ENCODE measurements at places on chromosomes 6 and 20.

- no peak for DNase-seq
Observed at GRCh38 chr20:50387996-50388332, 122.2 kb upstream of the PTPN1 start.

DNA sequence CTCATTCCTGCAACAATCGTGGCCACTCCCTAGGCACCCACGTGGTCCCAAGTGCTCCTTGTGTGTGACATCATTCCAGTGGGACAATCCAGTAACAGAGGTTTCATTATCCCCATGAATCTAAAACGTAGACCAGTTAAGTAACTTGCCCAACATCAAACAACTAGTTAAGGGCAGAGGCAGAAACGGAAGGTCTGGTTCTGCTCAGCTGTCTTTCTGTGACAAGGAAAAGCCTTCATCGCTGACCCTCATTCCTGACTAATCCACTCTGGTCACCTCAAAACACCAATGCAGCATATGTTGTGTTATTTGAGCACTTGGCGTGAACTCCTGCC, 261.4 kb upstream of the JARID2 start:
- DNase-seq: no peak

GRCh38 chr6:5249451-5250122, 11.2 kb downstream of the LYRM4 start:
- DNase-seq: no peak

- DNase-seq: no peak
Observed at GRCh38 chr20:21681922-21682318, 23.5 kb upstream of the PAX1 start.

GRCh38 chr6:51550243-51550642, 537.2 kb downstream of the PKHD1 start:
- no peak for DNase-seq

- no peak for DNase-seq
Observed at GRCh38 chr20:1897541-1897940, 2.3 kb downstream of the SIRPA start.

DNA sequence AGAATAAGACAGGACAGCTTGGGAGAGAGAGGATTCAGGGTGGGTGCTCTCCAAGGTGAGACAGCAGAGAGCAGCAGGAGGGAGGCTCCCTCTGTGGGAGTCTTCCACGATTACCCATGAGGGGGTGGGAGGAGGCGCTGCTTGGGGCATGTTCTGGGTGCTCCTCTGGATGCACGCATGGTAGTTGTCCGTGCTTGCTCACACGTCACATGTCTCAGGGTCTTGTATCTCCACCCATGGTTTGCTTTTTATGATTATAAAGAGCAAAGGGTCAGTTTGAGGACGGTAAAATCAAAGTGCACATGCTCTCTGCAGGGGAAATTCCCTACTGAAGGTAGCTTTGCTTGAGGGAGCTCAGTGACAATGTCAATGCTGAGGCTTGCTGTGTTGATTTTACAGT, 338.4 kb downstream of the THBS2 start:
- DNase-seq: no peak

DNA sequence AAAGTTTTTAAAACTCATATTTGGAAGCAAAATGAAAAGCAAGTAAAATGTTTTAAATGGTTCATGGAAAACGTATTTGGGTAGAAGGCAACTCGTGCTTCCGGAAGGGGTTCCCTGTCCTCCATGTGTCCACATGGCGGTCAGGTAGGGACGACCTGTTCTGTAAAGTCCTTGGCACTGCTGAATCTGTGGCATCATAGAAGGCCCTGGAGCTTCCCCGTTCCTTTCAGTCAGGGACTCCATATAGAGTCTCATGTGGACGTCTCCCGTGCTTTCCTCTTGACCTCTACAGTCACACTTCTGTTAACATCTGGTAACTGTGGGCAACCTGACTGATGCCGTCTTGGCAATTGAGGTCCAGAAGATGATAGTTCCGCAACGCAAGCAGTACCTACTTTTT, 11.4 kb downstream of the DYNLT1 start:
- DNase-seq: no peak

DNA sequence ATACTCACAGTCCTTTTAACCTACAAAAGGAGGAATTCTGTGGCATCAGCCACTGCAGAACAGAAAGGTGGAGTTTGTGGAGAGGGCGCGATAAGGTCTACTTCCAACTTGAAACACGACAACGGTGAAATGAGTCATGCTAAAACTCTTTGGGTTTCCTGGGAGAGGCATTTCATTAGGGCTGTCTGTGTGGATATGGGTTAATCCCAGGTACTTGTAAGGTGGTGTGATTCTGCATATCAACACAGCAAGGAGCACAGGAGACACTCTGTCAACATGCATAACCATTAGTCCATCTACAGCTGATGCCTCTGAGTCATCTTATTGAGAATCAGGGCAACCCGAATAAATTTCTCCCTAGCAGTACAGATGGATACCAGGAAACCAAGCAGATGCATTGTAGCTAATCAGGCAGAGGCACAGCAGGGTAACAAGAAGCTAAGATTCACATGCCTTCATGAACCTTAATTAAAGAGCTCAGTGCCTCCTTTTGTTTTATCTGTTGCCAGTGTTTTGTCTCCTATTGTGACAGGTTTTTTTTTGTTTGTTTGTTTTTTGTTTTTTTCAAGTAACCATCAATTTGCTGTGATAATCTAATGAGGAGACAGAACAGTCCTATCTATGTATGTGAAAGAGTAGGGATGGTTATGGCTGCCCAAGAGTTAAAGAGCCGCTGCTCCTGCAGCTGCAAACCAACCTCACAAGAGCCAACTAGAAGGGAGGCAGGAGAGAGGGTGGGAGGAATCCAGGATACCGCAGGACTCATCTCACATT, 315.8 kb upstream of the SOX4 start:
- no peak for DNase-seq

GRCh38 chr6:113763876-113764275, 93.3 kb upstream of the MARCKS start:
- DNase-seq: no peak

DNA sequence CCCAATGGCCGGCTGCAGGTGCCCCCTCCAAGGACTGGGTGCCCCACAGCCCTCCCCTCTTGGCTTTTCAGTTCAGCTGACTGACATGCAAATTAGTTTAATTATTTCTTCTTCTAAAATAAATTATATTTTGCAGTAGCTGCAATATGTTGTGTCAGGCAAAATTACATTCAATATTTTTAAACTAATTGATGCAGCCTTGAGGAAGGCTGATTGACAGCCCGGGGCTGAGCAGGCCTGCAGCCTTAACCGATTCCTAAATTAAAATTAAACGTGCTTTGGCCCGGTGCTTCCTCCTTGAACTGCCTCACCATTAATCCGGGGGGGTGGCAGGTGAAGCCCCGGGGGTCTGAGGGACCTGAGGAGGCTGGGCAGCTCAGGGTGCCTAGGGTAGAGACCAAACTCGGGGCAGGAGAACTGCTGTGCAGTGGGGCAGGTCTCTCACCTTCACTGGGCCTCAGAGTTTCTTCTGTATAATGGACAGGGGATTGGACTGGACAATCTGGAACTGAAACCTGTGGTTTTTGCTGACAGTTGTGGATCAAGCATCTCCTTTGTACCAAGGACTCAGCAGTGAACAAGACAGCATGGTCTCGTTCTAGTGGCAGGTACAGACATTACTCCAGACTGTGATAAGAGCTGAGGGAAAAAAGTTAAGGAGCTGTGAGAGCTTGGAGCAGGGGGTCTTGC, 72.5 kb downstream of the CD40 start:
- no peak for DNase-seq

GRCh38 chr6:162154001-162154400, 573.6 kb downstream of the PRKN start:
- DNase-seq: no peak

DNA sequence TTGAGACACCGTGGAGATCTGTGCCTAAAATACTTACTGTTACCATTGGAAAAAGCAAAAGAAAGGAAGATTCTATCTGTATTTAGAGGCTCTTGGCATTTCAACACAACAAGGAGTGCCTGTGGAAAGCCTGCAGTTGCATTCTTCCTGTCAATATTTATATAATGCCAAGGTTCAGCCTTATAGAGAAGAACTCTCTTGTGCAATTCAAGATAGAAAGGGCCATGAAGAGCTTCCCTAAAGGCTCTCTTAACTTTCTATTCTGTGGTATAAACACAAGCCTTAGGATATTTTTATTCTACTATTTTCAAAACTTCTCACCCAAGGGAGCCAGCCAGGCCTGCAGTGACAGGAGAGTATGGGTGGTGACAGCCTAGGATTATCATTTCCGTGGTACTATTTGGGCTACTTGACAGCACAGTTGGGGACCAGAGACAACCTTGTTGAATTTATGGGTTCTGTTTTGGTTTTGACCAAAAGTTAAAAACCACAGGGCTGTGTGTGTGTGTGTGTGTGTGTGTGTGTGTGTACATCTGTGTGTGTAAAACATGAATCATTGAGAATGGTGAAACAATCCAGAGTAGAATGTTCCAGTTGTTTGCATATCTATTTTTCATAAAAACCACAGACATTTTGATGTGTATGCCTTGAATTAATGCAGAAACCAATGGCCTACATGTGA, 700.9 kb upstream of the SLC35B3 start:
- DNase-seq: no peak

- DNase-seq: no peak
Observed at GRCh38 chr6:13553646-13554045, 20.8 kb upstream of the SIRT5 start.

GRCh38 chr6:144855812-144856531, 570.8 kb downstream of the UTRN start:
- DNase-seq: no peak

DNA sequence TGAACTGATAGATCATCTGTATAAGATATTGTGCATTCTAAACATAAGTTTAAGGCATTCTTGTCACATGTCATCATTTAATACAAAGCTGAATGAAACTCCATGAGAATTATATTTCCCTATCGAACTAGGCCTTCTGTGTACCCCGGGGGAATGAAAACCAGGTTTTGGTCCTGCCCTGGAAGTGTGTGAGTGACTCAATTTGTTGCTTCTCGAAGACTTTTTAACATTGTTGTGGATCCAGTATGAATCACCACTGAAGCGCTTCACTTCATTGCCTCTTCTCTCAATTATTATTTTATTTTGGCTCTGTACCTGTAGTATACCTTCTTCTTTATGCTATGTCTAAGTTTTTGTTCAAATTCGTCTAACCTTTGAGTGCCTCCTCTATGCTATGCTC, 150.8 kb downstream of the GRIK2 start:
- no peak for DNase-seq

DNA sequence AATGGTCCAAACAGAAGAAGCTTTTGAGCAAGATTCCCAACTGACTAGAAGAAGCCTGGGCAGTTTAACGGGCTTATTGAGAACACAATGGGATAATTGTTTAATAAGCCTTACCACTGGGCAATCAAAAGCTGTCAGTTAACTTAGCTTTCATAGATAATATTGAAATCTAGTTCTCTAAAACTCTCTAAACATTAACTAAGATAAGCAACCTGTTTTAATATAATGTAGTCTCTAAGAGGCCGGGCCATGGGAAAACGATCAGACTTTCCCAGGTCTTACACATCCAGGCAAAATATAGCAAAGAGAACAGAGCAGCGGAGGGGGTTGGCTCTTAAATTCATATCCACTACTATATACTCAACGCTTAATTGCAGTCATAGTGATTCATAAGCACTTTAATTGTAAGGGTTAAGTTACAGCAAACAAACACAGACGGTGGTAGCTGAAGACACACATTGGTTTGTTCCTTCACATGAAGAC, 128.0 kb upstream of the FAM83B start:
- no peak for DNase-seq

- no peak for DNase-seq
Observed at GRCh38 chr6:169623343-169623742, 78.5 kb downstream of the WDR27 start.

DNA sequence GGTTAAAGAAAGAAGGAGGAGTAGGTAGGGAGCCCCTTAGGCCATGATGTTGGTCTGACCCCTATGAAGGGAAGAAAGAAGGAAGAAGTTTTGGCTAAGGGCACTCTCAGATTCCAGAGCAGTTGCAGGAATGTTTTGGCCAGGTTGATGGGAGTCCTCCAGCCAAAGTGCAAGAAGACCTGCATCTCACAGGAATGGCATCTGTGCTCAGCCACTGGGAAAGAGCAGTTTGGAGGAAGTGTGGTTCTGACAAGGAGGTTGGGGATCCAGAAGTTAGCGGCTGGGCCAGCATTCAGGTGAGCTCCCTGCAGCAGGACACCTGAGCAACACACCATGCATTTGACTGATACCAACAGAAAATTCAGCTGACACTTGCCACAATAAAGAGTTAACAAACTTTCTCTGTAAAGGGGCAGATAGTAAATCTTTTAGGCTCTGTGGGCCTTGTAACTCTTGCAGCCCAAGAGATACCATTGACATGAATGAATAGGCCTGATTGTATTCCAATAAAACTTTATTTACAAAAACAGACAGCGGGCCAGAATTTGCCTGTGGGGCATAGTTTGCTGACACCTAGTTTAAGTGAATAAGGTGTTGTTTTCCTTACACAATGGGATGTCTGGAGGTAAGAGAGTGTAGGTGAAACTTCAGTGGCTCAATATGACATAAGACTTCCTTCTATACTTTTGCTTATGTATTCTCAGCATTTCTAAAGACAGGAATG, 71.0 kb downstream of the EDN1 start:
- DNase-seq: no peak

GRCh38 chr6:139242457-139243240, 49.1 kb downstream of the TXLNB start:
- no peak for DNase-seq

DNA sequence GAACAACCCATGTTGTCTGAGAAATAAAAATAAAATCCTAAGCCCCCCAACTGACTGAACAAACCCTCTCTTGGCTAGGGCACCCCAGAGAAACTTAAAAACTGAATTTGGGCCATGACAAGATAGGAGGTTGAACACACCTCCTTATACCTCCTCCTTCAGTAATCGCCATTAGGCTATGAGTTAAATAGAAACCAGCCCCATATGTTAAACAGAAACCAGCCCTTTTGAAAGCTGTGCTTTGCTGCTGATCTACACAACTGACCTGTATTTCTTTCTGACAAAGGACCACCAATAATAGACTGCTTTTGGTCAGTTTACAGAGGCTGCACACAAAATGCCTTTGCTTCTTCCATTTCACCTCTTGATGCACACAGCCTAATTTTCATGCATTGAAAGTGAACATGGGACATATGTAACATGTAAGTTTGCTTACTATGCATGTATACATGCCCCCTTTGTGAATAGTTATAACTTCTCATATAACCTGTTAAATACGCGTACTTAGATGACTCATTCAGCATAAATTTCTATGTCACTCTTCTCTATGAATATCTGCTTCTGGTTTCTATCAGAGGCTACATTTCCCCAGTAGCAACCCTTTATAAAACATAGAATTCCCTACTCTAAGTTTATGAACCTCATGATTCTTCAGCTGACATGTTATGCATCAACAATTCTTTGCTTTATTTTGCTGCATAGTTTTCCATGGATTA, 462.9 kb downstream of the COL12A1 start:
- DNase-seq: no peak

DNA sequence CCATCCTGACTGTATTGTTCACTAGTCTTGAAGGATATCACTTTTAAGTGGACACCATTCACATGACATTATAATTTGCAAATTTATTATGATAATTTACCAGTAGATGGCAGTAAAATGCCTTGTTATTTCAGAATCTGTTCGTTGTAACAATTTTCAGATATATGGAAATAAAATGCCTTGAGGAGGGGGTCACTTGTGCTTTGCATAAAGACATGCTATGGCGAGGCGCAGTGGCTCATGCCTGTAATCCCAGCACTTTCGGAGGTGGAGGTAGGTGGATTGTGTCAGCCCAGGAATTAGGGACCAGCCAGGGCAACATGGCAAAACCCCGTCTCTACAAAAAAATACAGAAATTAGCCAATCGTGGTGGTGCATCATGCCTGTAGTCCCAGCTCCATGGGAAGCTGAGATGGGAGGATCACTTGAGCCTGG, 9.0 kb upstream of the NCOA6 start:
- peak; percentile 65 for DNase-seq

- DNase-seq: no peak
Observed at GRCh38 chr6:3696525-3697088, 54.9 kb downstream of the PXDC1 start.
